ENCODE measurements at places on chromosomes 5 and 9. TPM values are rescaled to one million over a fixed set of nuclear protein-coding genes. Genes with fewer than 3 reads are reported as not detected.

GRCh38 chr5:66151030-66151429, 6.9 kb downstream of the SREK1 start:
- no peak for DNase-seq

Gene CCNJL
- 5.3 TPM for polyA plus RNA-seq

DNA sequence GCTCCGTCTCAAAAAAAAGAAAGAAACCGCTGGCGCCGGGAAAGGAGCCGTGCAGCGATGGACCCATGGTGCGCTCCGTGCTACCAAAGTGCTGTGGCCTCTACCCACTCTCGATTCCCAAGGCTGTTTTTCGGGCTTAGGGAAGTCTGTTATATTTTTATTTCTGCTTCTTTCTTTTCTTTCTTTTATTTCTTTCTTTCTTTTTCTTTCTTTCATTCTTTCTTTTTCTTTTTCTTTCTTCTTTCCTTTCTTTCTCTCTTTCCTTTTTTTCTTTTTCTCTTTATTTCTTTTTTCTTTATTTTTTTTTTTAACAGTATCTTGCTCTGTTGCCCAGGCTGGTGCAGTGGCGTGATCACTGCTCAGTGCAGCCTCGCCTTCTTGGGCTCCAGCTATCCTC, 87.5 kb downstream of the ANXA2R start:
- no peak for DNase-seq

GRCh38 chr5:175520321-175520720, 42.0 kb downstream of the SFXN1 start:
- DNase-seq, result no peak

Gene RANBP3L
- polyA plus RNA-seq, result not detected

Gene PROB1
- 0.36 TPM for polyA plus RNA-seq

Gene GLRA1
- not detected for polyA plus RNA-seq

Gene NMUR2
- not detected for polyA plus RNA-seq

Gene POU5F2
- polyA plus RNA-seq, result 0.02 TPM

GRCh38 chr5:122346897-122347581, 35.0 kb downstream of the SNCAIP start:
- DNase-seq, result no peak

- no peak for DNase-seq
Observed at GRCh38 chr5:167721926-167722440, 569.5 kb upstream of the WWC1 start.

Measured in IMR-90 (cell line).